ENCODE measurements at places on chromosomes 4 and X. TPM values are rescaled to one million over a fixed set of nuclear protein-coding genes. Genes with fewer than 3 reads are reported as not detected.

DNA sequence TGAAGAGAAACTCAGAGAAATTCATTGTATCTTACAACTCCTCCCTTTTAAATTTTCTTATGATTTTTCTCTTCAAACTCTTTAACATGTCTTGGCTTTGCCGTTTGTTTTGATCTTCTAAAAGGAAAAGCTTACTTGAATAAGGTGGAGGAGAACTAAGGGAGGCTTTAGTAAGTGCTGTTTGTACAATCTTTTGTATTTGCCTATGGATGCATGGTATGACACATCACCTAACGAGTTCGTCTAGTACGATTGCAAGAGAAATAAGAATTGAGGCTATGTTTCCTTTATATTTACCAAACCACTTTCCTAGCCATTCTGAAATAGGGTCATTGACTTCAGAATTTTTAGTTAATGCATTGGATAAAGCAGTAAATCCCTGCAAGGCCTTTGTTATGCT, 8.4 kb upstream of the BST1 start:
- no peak for DNase-seq

OTC gene
- total RNA-seq: 6.3 TPM

DNA sequence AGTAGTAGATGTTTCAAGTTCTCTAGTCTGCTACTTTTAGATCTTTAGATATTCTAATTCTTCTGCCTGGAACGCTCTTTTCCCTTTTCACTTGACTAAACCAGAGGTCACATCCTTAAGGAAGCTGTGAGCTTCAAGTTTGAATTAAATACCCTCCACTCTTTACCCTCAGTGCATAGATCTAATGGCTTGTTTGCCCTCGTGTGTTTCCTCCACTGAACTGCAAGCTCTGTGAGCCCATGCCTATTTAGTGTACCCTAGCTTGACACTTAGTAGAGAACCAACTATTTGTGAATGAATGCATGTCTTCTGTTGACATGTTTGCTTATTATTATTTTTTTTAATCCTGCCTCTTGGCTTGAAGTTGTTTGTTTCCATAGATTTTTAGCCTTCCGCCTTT, 138.3 kb downstream of the PDE5A start:
- no peak for DNase-seq

ERAS gene
- total RNA-seq: not detected

DNA sequence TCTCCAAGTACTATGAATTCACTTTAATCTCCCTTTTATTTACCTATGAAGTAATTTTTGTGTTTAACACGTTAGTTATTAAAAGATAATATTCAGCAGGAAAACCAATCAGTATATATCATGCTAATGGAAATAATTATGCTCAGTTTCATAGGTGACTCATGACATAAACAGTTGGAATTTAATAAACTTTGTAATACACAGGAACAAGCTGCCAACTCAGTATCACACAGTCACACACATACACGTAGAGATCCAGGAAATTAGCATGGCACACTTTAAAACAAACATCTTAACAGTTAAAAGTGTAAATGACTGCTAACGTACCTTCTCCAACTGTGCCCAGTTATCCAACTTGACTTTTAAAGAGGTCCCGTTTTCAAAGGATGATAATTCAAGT, 2.3 kb downstream of the SPATA4 start:
- no peak for DNase-seq

DNA sequence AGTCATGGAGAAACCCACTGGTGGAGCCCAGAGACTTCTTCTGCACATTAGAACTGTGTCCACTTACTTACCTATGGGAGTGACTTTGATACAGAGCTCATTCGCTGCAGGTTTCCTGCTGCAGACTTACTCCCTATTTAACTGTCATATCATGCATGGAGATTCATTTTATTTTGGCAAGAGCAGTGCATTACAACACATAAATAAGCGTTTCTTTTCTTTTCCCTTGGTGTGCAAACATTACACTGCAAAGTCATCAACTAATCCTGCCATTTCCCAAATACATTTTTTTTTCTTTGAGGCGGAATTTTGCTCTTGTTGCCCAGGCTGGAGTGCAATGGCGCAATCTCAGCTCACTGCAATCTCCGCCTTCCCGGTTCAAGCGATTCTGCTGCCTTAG, 230.9 kb upstream of the SFRP2 start:
- DNase-seq: no peak

DNA sequence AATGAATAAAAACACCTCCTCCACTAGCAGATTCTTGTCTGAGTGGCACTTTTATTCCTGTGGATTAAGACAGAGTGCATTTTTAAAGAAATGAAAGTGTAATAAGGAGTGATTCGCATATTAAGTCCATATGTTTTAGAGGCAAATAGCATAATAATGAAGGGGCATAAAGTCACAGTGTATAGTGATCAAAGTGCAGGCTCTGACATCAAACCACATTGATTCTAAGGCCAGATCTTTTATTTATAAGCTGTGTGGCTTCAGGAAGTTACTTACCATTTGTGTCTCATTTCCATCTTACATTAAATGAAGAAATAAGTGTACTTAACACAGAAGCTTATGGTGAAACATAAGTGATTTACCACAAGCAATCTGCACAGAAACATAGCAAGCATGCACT, 332.8 kb downstream of the GASK1B start:
- no peak for DNase-seq

DNA sequence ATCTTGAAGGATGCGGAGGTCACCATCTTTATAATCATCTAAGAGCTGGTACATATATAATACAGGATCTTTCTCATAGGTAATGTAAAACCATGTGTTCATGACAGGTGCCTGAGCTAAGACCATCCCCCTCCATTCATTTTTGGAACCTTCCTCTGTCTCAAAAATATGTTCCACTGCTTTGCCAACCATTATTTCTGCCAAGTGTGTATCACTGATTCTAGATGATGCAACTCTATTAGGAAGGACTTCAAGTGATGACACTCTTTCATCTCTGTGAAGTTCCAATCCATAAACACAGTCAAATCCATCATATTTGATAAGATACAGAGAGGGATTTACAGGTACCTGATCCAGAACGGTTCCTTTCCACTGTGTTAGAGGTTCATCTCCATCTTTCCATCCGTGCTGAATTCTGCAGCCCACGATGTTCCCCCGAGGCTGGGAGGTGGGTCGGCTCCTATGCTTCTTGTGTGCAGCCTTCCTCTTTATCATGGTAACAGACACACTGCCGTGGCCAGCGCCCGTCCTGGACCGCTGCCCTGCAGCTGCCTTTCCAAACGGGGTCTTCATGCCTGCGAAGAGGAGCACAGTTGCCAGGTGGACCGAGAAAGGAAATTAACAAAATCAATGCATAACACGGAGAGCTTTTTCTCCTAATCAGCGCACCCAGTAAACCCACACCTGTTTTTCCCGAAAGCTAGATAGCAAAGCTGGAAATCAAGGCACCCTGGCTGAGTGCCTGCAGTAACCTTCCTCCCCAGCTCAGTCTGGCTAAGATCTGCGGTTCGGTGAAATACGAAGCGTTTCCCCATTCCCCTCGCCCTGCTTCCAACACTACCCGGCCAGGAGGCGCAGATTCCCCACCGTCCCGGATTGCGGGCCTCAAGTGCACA, 718 bp downstream of the SPIN3 start:
- no peak for DNase-seq

DNA sequence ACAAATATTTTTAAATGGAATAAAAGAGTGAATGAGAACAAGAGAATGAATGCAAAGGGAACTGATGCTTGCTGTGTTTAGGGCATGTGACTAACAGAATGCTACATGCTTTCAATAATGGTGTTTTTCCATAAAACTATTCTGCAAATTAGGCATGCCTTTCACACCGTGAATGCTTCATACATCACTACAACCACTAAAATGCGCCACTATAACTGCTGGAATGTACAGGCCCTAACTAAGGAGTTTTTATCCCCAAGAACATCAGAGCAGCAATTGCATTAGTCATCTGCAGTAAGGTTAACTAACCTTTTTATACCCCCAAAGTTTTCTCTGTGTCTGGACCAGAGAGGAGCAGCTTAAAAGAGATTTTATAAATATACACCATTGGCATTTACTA, 190.4 kb downstream of the ARAP2 start:
- DNase-seq: no peak

ACE2 gene
- 40.8 TPM for total RNA-seq

GRCh38 chr4:109721033-109721432, 8.8 kb downstream of the PLA2G12A start:
- no peak for DNase-seq

GRCh38 chr4:159516556-159517140, 413.8 kb downstream of the RAPGEF2 start:
- DNase-seq: no peak

GRCh38 chr4:156578005-156578404, 393.6 kb downstream of the PDGFC start:
- DNase-seq: no peak

KIF4A gene
- 1.5 TPM for total RNA-seq

PDE6B gene
- 1.0 TPM for total RNA-seq

PTTG2 gene
- total RNA-seq: 0.77 TPM

DNA sequence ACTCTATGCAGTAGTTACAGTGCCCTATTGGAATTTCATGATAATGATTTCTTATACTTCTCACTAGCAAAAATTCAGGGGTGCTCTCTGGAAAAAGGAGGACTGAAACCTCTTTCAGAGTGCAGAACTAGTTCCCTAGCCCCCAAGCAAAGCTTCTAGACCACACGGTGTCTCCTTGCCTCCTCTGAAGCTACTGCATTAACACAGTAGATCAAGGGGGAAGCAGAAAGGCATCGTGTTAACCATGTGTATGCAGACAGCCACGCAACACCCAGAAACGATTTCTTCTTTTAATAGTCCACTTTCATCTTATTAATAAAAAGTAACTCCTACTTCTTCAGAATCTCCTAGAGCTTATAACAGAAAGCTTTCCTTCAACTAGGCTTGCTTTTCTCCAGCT, 44.7 kb downstream of the MAML3 start:
- DNase-seq: no peak

FRG2 gene
- total RNA-seq: not detected

SLC49A3 gene
- 9.9 TPM for total RNA-seq

- DNase-seq: no peak
Measured at GRCh38 chrX:102832661-102833060, 104.4 kb upstream of the RAB40AL start.

GRCh38 chr4:113943863-113944262, 35.6 kb downstream of the ARSJ start:
- no peak for DNase-seq

- DNase-seq: no peak
Measured at GRCh38 chr4:33268776-33269175, 2548.6 kb downstream of the PCDH7 start.

DNA sequence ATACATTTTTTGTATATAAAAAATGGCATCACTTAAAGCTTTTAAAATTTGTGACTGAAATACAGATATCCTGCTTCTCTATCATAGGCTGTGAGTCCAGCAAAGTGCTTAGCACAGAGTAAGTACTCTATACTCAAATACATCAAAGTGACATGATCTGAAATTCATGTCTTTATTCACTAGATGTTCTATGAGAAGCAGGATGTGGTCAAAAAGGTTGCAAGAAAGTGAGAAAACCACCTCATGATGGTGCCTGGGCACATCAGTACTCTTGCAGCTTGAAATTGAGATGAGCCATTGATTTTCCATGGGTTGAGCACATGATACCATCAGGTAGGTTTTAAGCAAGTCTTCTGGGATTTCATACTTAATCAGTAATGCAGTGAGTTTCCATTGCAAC, 20.4 kb upstream of the SFRP2 start:
- DNase-seq: no peak

- no peak for DNase-seq
Measured at GRCh38 chr4:184669251-184669650, 19.7 kb downstream of the PRIMPOL start.

ADH1C gene
- total RNA-seq: 502 TPM

DNA sequence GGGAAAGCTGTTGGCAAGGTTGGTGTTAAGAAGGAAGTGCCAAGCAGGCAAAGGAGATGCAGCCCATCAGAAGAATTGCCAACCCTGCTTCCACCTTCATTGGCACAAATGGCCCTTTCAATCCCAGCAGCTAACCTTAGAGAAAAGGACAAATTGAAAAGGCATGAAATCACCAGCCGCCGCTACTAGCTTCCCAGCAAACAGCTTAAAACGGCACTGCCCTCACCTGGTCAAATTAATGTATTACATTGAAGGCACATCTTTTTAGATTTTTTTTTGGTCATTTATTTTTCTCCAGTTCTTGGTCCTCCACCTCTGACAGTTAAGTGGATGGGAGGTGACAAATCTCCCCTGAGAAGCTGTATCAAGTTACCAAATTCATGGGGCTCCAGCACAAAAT, 51.0 kb upstream of the NHSL2 start:
- no peak for DNase-seq

- DNase-seq: no peak
Measured at GRCh38 chr4:41949531-41949930, 14.3 kb downstream of the TMEM33 start.

NAP1L3 gene
- total RNA-seq: 0.67 TPM

DNA sequence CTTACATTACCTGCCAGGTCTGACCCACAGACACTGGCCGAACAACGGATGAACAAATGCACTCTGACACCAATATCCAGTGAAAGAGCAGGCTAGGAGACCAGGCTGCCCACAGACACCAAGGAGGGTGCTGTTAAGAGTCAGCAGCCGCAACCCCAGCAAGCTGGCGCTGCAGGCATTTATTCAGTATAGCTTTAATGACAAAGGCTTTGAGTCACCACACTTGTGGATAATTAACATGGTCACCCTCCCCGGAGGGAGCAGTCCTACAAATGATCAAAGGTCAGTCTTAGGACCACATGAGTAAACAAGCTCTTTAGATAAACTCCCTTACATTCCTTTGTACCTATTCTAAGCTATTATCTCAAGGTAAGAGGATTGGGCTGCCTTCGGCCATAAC, 368.5 kb upstream of the GRID2 start:
- no peak for DNase-seq

- no peak for DNase-seq
Measured at GRCh38 chr4:148430854-148431253, 11.4 kb downstream of the NR3C2 start.

DNA sequence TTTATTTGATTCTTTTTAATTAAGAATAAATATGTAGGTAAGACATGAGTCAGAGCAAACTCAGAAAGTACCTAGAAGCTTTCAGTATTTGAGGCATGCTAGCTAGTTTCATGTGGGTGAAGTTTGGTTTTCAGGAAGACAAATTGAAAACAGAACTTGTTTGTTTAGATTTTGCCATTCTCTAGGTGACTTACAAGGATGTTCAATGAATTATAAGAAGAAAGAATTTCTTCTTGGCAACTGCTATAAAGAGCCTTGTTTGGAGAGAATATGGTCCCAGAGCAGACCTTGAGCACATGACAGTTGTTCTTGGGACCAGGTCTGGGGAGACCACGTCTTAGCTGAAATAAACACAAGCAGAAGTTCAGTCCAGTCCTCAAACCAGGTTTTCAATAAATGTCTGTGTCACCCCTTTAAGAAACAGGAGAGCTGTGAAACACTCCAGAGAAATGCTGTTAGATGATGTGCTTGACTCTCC, 38.0 kb upstream of the IL21 start:
- no peak for DNase-seq

DNA sequence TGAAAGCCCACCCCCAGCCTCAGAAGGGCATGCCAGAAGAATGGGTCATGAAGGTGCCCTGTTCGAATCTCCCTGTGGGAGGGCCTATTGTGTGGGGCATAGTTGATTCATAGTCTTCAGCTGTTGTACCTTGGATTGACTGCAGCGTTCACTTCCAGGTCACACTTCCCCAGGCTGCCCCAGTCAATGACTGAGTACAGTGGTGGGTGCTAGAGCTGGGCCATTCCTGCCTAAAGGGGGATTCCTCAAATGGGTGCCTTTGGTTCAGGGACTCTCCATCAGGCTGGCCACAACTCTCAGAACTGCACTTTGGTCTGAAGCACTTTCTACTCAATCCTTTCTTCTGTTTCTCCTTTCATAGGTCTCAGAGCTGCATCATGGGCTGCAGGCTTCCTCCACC, 35.0 kb upstream of the RASGEF1B start:
- DNase-seq: no peak

CLCN4 gene
- total RNA-seq: 0.26 TPM

AWAT2 gene
- total RNA-seq: not detected

XAGE1A gene
- not detected for total RNA-seq
